ENCODE measurements at places on chromosomes 7 and 10.
A peak's percentile ranks its signal among the peaks of the same experiment; 100 is the strongest.

DNA sequence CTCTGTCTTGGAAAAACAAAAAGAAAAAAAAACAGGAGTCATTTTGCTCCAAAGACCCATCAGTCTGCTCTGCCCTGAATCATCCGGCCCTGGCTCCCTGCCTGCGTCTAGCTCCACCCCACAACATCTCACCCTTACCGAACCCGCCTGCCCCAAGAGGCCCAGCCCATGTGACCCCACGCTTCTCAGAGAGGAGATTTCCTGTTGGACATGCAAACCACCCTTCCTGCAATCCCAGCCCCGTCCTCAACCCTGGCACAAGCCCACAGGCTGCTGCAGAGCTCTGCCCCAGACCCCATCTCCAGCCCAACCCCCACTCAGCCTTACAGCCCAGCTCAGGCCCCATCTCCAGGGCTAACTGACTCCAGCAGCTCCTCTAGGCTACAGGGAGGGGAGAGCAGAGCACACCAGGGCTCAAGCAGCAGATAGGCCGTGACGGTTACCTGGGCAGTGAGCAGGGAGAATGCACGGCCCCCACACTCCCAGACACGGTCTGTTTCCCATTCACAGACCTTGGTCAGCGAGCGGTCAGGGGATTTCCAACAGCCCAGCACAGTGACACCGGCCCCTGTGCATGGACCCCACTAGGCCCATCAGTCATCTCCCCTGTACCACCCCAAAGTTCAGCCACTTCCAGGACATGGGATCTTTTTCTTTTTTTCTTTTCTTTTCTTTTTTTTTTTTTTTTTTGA is 69.9 kb upstream of the GTF2I start:
- DNase-seq: peak; percentile 65

- DNase-seq: no peak
Observed at GRCh38 chr10:123573236-123574108, 92.7 kb upstream of the GPR26 start.

DNA sequence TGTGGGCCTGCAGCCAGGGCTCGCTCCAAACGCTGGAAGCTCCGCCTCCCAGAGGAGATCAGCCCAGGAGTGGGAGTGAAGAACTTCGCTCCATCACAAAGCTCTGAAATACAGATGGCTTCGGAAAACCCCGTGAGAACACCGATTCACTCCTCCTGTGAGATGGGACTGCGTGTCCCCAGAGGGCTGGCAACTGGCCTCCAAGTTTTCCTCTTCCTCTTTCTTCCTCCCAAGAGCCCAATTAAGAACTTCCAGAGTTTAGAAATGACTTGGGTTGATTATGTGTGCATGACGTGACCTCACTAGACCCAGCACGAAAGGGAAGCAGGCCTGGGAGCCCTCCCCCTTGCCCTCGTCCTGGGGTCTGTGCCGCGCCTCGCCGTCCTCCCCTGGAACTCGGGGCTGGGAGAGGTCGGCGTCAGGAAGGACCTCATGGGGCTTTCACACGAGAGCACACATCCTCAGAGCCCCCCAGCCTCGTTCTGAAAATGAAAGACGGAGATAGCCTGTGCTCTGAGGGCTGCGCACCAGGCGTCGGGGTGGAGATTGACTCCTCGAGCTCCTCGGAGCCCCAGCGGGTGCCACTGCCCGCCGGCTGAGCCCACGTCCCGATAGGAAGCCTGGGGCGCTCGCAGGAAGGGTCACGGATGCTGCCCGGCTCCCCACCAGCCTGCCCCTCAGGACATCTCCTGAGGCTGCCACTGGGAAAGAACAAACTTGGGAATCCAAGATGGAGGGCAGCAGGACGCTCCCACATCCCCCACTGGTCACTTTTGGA is 37.8 kb downstream of the PTPRN2 start:
- no peak for DNase-seq

- DNase-seq: no peak
Observed at GRCh38 chr7:133502498-133502897, 249.6 kb downstream of the EXOC4 start.

DNA sequence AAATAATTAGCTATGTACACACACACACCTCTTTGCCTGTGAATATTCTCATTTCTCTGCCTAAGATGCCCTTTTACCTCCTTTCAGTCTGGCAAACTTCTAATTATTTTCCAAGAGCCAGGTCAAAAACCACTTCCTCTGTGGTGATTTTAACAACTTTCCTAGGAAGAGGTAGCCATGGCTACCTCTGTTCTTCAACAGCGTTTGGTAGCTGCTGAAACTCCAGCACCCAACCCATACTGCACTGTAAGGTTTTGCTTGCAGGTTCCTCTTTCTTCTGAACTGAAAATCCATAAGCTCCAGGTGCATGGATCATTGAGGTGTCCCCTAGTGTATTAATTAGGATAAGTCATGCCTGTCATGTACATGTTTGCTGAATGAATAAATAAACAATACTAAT is 25.6 kb downstream of the NRCAM start:
- no peak for DNase-seq

Data from BJ (cell line).